AG10803 (cell line): ENCODE measurements at places on chromosomes 2 and 18.

GRCh38 chr2:143345887-143346787 is 216.9 kb downstream of the ARHGAP15 start:
- DNase-seq, result no peak

DNA sequence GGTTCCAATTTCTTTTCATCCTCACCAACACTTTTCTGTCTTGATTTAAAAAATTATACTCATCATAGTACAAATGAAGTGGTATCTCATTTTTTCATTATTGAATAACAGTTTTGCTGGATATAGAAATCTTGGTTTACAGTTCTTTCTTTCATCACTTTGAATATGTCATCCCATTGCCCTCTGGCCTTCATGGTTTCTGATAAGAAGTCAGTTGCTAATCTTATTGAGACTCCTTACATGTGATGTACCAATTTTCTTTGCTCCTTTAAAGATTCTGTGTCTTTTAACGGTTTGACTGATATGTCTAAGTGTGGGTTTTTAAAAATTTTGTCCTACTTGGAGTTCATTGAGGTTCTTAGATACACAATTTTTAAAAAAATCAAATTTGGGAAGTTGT is 35.0 kb downstream of the SLC3A1 start:
- no peak for DNase-seq

DNA sequence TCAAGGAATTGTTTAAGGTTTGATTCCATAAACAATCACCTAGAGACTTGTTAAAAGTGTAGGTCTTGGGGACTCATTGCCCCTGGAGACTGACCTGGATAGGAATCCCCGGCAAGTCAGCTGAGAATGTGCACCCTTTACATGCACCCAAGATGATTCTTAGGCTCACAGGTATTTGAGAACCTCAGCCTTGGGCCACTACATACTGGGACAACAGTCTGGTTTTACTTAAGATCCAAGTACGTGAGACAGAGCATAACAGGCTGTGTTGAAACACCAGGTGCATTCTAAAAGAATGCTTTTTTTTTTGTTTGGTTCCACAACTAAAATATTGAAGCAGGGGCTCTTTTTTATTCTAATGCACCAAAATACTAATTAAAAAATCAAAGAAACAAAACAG is 215.8 kb downstream of the TMX3 start:
- no peak for DNase-seq

DNA sequence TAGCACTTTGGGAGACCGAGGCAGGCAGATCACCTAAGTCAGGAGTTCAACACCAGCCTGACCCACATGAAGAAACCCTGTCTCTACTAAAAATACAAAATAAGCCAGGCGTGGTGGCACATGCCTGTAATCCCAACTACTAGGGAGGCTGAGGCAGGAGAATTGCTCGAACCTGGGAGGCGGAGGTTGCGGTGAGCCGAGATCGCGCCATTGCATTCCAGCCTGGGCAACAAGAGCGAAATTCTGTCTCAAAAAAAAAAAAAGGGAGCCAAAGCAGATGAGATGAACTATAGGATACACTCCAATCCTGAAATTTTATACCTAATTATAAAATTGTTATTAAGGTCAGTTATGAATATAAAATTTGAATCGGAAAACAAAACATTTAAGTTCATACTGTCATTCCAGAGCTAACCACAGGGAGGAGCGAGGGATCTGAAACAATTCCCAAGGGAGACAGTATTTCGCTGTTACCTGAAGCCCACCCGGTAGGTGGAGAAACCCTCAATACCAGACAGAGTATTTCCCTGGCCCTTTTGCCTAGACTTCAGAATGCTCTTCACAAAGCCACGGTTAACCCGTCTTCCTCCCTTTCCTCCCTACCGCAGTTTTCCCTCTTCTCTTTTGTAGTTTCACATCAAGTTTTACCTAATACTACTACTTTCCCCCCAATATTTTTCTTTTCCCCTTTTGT is 1.4 kb downstream of the PPM1G start:
- peak; percentile 40 for DNase-seq

DNA sequence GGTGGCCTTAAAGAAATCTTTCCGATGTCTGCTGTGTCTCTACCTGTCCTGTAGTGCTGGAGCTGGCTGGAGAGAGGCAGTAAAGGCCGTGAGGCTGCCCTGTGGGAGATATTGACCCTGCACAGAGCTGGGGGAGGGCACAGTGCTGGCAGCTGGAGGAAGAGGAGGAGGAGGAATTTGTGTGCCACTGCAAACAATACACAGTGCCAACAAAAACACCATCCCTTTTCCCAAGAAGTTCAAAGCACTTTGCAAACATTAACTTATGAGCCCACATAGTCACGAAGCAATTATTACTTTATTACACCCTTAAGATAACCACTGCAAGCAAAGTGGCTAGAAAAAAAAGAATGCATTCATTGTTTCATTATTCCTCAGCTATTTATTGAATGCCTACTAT is 45.0 kb upstream of the CYTIP start:
- DNase-seq, result no peak

- DNase-seq, result peak; percentile 39
These were observed 78.6 kb downstream of the FAM228A start for GRCh38 chr2:24253303-24253919.

DNA sequence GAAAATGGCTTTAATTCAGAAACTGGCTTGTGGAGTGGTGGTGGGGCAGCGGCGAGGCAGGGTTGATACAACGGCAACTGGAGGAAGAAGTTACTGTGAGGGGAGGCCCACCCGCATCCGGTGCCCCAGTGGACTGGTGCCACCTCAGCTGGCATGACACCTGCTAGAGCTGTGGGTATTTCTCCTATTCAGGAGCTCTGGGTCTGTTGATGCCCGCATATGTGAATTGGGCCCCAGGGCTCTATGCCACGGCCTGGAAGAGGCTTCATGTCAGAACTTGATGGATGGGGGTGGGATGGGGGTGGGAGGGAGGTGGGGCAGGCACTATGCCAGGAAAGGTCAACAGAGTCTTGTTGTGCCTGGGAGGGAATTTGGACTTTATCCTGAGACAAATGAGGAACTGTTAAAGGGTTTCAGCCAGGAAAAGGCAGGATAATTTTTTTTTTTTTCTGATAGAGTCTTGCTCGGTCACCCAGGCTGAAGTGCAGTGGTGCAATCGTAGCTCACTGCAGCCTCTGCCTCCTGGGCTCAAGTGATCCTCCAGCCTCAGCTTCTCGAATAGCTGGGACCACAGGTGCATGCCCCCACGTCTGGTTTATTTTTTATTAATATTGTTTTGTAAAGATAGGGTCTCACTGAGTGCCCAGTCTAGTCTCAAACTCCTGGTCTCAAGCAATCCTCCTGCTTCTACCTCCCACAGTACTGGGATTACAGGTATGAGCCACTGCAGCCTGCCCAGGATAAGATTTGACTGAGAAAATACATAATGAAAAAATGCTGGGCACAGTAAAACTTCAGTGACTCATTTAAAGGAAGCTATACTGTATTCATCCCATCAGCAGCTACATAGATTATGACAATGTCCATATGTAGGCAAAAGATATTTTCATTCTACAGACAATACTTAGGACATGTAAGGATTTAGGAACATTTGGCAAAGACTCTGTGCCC is 52.6 kb downstream of the SH2D6 start:
- DNase-seq, result no peak

DNA sequence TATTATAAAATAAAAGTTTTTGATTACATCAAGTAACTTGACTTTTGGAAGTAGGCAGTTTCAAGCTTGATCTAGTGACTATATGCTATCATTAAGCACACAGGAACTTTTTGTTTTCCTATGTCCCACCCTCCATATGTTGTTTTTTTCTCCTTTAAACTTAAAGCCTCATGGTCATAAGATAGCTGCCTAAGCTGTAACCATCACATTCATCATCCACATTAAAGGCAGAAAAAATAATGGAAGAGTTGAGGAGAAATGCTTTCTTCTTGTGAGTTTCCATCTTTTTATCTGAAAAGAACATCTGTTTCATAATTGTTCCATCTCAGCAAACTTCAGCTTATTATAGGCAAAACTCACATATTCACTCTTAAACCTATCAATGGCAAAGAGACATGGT is 630.4 kb downstream of the STK39 start:
- DNase-seq, result no peak
